ENCODE measurements at places on chromosomes 2 and 18.

GRCh38 chr18:68985172-68985820, 187.4 kb downstream of the CCDC102B start:
- no peak for DNase-seq

GRCh38 chr2:151627353-151627752, 106.9 kb downstream of the NEB start:
- DNase-seq = no peak

- DNase-seq = no peak
Observed at GRCh38 chr18:37578886-37579513, 13.4 kb upstream of the CELF4 start.

- DNase-seq = no peak
Observed at GRCh38 chr2:10647441-10647840, 42.3 kb downstream of the NOL10 start.

DNA sequence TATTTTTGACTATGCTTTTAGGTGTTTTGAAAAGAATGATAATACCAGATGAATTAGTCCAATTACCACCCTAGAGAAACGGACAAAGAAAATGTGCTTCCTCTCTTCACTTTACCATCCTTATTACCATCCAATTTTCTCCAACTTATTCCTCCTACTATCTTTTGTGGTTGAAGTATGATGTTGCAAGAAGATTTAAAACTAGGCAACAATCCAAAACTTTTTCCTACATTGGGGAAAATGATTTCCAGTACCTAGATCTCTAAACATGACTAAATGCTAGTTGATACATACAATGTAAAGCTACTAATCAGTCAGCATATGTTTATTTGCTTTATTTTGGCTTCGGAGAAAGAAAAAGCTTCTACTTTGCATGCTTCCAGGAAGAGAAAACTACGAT, 355.0 kb upstream of the LYPD1 start:
- no peak for DNase-seq

DNA sequence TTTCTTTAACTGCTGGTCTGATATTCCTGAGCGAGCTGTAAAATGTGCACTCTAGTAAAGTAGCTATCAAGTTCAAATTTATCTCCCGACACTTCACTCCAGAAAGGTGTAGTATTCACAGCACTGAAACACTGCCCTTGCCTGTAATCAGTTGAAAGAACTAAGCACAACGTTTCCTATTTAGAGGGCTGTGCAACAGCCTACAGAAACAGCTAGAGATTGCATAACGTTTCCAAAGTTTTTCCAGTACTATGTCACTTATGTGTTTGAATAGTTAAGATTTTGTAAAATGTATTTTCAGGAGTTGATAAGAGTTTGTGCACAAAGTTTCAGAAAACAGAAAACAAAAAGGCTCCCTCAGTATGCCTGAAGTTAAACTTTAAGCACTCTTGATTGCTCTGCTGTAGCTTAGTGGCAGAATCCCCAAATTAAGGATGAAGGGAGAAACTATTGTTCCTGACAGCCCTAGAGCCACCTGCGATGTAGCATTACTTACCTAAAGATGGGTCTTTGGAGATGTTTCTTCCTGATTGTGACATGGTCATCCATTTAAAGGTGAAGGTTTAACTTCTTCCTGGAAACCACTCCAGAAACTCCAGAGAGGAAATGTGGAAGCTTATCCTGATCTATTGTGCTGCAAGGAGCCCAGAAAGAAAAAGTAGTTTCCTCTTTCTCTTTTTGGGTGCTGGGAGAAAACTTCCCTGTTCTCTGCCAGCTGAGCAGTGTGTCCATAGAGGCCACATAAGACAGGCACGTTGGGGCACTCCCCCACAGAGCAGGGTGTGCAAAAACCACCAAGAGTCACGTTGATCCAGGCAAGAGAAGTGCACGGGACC, 536 bp downstream of the PDE1A start:
- DNase-seq = no peak

- DNase-seq = no peak
Observed at GRCh38 chr2:192484903-192485302, 290.2 kb upstream of the TMEFF2 start.

DNA sequence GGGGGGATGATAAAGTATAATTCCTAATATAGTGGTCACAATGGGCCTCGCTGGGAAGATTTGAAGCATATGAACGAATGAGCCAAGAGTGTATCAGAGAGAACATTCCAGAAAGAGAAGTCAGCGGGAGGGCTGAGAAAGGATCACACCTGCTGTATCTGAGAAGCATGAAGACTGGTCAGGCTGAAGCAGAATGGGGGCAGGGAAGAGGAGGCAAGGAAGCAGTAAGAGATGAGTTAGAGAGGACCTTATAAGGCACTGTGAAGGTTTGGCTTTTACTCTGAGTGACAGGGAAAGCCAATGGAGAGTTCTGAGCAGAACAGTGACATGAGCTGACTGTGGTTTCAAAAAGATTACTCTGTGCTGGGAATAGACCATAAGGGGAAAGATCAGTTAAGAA, 73.5 kb downstream of the CHN1 start:
- DNase-seq = no peak

GRCh38 chr2:18077704-18078103, 199.2 kb downstream of the KCNS3 start:
- no peak for DNase-seq
